ENCODE measurements at places on chromosomes 3 and 15. TPM values are rescaled to one million over a fixed set of nuclear protein-coding genes. Genes with fewer than 3 reads are reported as not detected.
A peak's percentile ranks its signal among the peaks of the same experiment; 100 is the strongest.

SLC24A5 gene
- total RNA-seq: not detected

CD200 gene
- 2.1 TPM for total RNA-seq

TRIM42 gene
- not detected for total RNA-seq

FGF7 gene
- 1.2 TPM for total RNA-seq

LRRC2 gene
- 1.7 TPM for total RNA-seq

VIPR1 gene
- 1.0 TPM for total RNA-seq

MESP1 gene
- 2.5 TPM for total RNA-seq

GOLGA6L10 gene
- 1.5 TPM for total RNA-seq

MESP2 gene
- total RNA-seq: not detected

IL17RE gene
- total RNA-seq: 11.7 TPM

DNA sequence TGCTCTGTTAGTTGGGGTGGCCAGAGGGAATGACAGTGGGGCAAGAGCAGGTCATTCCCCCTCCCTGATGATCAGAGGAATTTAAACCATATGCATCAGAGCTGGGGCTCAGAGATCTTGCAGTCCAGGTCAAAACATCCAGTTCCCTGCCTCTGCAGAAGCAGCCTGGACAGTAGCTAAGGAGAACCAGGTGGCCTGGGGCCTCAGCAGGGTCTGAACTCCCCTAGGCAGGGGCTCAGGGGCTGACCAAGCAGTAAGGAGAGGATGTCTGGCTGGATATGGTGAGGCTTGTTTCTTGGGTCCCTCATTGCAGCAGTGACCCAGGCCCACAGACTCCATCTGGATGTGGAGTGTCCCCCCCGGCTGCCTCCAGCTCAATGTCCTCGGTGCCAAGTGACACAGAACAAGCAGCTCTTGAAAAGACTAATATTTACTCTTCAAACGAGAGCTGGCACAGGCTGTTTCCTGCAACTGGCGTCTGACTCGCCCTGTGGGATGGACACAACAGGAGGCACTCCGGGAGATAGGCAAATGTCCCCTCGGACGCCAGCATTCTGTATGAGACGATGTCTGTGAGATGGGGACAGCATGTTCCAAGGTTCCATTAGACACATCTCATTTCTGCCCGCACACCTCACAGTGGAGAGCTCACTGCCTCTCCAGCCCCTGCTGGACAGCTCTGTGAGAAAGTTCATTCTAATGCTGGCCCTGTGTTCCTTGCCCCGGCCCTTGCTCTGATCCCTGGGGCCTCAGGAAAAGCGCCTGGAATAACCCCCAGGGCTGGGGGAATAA, 37.1 kb downstream of the SEC22C start:
- no peak overlapping the region for H3K4me3 ChIP-seq
- H3K4me1 ChIP-seq: peaks cover 21% of the 10 kb centered on the region
- H3K27me3 ChIP-seq: no peaks in the 10 kb centered on the region
- peak; percentile 75 for DNase-seq

DNA sequence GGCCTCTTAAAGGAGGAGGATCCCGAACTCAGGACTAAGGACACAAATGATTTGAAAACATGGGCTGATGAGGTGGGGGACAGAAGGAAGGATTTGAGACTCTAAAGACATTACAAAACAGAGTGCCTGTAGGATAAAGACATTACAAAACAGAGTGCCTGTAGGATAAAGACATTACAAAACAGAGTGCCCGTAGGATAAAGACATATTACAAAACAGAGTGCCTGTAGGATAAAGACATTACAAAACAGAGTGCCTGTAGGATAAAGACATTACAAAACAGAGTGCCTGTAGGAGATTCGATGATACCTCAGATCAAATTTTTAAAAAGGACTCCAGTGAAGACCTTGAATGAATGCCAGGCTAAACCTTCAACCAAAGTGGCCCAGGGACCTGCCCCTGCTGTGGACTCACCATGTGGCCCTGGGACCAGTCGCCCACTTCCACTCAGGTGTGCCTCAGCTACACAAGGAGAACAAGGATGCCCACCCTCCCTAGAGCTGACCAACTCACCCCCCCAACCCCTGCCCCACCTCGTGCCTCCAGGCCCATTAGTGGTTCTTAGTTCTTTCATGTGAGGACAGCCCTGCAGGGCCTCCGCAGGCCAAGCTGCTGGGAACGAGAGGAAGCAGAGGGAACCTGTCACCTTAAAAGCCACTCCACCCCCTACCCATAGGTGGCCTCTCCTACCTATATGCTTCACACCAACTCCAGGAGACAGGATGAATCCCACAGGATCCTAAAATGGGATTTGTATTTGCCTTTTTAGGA, 59.8 kb downstream of the SH3BP5 start:
- H3K4me1 ChIP-seq: no peaks in the 10 kb centered on the region
- no peak for DNase-seq
- H3K36me3 ChIP-seq: no peaks in the 10 kb centered on the region
- H3K4me3 ChIP-seq: no peak overlapping the region

GRCh38 chr15:38021259-38021658, 86.8 kb downstream of the TMCO5A start:
- no peak for DNase-seq
- no peaks in the 10 kb centered on the region for H3K4me1 ChIP-seq
- no peak overlapping the region for H3K27ac ChIP-seq
- H3K36me3 ChIP-seq: no peaks in the 10 kb centered on the region
- H3K4me3 ChIP-seq: no peak overlapping the region
- H3K27me3 ChIP-seq: no peaks in the 10 kb centered on the region

DNA sequence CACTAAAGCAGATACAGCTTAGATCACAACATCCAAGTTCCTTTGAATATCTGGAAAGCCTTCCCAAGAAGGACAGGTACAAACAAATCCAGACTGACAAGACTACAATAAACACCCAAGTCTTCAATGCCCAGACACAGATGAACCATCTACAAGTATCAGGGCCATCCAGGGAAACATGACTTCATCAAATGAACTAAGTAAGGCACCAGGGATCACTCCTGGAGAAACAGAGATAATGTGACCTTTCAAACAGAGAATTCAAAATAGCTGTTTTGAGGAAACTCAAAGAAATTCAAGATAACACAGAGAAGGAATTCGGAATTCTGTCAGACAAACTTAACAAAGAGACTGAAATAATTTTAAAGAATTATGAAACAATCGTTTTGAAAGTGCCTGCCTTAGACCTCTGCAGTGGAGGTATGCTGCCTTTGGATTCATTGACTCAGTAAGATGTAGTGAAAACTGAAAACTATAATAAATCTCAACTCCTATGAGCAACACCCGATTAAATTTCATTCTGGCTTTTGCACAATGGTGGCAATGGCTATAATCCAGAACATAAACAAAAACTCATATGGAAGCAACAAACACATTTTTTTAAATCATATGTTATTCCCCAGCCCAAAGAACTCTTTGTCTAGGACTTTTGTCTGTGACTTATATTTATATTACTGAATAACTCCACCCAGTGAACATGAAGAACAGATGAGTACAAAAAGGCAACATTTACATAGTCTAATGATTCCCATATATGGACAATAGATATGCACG, 12.6 kb upstream of the COL8A1 start:
- H3K27me3 ChIP-seq: no peaks in the 10 kb centered on the region
- no peaks in the 10 kb centered on the region for H3K4me1 ChIP-seq
- no peak overlapping the region for H3K4me3 ChIP-seq
- no peak overlapping the region for H3K27ac ChIP-seq

GRCh38 chr3:16839271-16840100, 45.3 kb upstream of the PLCL2 start:
- H3K4me1 ChIP-seq: peaks cover 23% of the 10 kb centered on the region
- no peaks in the 10 kb centered on the region for H3K27me3 ChIP-seq
- DNase-seq: no peak

- H3K4me3 ChIP-seq: no peak overlapping the region
- H3K36me3 ChIP-seq: no peaks in the 10 kb centered on the region
- no peak for DNase-seq
These were observed 6.7 kb downstream of the PRC1 start for GRCh38 chr15:90987561-90988141.

DNA sequence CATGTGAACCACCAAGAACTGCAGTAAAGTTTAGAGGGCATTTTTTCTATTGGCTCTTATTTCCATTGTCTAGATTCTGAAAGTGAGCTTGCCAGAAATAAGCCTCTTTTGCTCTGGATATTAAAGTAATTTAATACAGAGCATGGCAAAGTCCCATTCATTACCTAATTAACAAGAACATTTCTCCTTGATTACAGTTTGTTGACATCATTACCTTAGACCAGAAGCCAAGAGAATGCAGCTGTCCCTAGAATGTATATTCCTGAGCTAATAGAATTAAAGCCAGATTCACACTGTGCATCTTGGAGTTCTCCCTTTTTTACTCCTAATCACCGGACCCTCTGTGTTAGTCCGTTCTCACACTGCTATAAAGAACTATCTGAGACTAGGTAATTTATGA, 46.4 kb upstream of the TM4SF4 start:
- H3K36me3 ChIP-seq: no peaks in the 10 kb centered on the region
- H3K27ac ChIP-seq: no peak overlapping the region
- no peak overlapping the region for H3K4me3 ChIP-seq
- H3K27me3 ChIP-seq: no peaks in the 10 kb centered on the region
- DNase-seq: no peak

GRCh38 chr15:36944442-36944841, 155.9 kb downstream of the MEIS2 start:
- no peaks in the 10 kb centered on the region for H3K27me3 ChIP-seq
- no peak overlapping the region for H3K27ac ChIP-seq
- DNase-seq: no peak
- peaks cover 8% of the 10 kb centered on the region for H3K4me1 ChIP-seq
- H3K4me3 ChIP-seq: no peak overlapping the region

DNA sequence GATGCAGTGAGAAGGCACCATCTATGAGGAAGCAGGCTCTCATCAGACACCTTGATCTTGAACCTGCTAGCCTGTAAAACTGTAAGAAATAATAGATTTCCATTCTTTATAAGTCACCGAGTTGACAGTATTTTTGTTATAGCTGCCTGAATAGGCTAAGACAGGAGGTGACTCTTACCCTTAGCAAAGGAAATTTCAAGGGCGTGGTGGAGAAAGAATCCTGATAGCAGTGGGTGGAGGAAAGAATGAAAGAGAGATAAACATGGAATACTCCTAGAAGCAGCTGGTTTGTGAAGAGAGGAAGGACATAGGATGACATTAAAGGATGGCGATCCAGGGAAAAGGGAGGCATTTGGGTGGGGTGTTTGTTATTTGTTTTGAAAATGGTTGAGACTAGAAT, 41.4 kb downstream of the SIDT1 start:
- no peaks in the 10 kb centered on the region for H3K36me3 ChIP-seq
- DNase-seq: no peak
- H3K27me3 ChIP-seq: no peaks in the 10 kb centered on the region
- H3K4me3 ChIP-seq: no peak overlapping the region
- no peaks in the 10 kb centered on the region for H3K4me1 ChIP-seq

DNA sequence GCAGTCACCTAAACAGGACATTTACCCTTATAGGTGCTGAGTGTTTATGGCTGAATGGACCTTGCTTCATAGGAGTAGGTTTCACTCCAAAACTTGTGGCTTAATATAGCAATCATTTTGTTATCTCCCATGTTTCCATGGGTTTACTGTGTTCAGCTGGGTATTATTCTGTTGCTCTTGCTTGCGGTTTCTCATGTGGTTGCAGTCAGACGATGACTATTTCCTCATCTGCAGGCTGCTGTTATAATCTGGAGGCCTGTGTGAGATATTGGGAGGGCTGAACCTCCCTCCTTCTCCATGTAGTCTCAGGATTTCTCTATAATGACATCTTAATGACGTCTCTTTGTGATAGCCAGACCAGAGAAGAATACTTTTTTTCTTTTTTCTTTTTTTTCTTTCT, 98.1 kb downstream of the ZPLD1 start:
- H3K27ac ChIP-seq: no peak overlapping the region
- no peak for DNase-seq
- no peak overlapping the region for H3K4me3 ChIP-seq
- no peaks in the 10 kb centered on the region for H3K36me3 ChIP-seq

DNA sequence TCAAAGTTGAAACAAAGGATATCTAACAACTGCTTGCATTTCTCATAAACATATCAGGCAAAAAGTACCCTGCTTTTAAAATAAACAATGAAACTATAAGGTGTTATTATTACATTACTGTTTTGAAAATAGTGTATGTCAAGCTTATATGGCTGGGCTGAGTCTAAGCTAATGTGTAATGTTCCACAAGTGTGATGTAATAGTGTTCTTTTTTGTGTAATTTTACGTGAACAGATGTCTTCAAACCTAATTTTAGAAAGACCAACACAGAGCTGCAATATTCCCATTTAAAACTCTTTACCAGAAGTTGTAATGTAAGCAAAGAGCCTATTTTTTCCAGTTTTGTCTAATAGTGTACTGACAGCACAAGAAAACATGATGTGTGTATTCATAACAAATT, 34.0 kb downstream of the MINDY2 start:
- H3K27me3 ChIP-seq: no peaks in the 10 kb centered on the region
- H3K4me3 ChIP-seq: no peak overlapping the region
- H3K27ac ChIP-seq: no peak overlapping the region
- H3K4me1 ChIP-seq: no peaks in the 10 kb centered on the region
- no peak for DNase-seq
- H3K36me3 ChIP-seq: no peaks in the 10 kb centered on the region

GRCh38 chr15:101558221-101558941, 68.9 kb upstream of the PCSK6 start:
- H3K27me3 ChIP-seq: no peaks in the 10 kb centered on the region
- no peak overlapping the region for H3K4me3 ChIP-seq
- no peaks in the 10 kb centered on the region for H3K36me3 ChIP-seq

GRCh38 chr15:32849769-32850668, 132.2 kb downstream of the GREM1 start:
- H3K27me3 ChIP-seq: no peaks in the 10 kb centered on the region
- no peak overlapping the region for H3K27ac ChIP-seq
- no peaks in the 10 kb centered on the region for H3K36me3 ChIP-seq
- no peaks in the 10 kb centered on the region for H3K4me1 ChIP-seq

Measured in pancreas (tissue), 10 donors.